ENCODE measurements at places on chromosomes 1 and 21.

DNA sequence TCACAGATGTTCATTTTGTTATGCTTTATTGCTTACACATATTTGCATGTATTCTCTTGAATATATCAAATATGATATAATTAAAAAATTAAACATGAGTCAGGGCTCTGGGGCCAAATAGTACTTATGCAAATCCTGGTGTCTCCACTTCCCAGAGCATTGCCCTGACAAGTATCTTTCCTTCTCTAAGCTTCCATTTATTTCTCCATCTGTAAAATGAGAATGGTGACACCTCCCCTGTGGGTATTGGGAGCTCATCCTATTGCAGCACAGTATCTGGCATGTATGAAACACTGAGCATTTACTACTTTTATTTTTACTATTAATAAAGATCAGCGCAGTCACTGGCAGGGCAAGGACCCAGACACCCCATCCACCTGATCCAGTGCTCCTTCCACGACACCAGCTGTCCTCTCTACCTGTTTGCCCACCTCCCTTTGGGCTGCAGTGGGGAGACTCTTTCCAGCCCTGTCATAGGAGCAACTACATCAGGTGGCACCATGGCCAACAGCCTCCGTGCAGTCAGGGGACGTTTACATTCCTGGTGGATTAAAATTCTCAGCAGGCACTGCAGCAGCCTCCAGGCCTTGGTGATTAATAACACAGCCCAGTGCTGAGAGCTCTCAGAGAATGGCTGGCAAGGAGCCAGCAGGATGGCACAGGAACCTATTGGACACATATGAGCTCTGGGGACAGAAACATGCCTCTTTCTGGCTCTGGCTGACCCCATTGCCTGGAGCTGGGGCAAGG is 113.0 kb downstream of the DMRTB1 start:
- peak; percentile 71 for DNase-seq

DNA sequence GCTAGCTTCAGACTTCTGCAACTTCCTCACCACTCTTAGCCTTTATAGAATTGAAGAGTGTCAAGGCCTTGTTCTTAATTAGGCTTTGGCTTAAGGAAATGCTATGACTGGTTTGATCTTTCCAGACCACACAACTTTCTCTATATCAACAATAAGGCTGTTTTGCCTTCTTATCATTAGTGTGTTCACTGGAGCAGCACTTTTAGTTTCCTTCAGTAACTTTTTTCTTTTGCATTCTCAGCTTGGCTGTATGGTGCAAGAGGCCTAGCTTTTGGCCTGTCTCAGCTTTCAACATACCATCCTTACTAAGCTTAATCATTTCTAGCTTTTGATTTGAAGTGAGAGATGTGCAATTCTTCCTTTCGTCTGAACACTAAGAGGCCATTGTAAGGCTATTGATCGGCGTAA is 8.6 kb downstream of the PRKACB start:
- no peak for DNase-seq

DNA sequence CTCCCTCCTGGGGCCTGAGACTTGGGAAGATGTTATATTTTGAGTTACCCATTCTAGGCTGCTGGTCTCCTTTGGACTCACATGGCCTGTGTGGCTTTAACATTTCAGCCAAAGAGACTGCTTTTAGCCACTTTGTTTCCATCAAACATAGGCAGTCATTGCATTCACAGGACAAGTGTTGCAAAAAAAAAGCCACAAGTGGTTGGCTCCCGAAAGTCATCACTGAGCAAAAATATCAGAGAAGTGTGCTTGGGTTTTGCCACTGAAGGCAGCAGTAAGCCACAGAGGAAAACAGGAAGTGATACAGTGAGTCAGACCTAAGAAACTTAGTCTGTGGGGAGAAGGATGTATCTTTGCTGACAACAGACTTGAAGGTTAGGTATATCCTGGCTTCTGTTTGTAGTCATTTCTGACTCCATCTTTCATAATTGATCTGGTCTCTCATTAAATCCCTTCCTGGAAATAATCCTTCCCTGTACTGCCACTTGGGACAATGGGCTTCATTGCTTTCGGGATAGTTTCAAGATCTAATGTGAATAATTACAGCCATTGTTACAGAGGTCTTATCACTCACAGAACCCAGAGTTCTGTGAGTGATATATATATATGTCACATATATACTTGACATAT is 80.9 kb downstream of the COLGALT2 start:
- DNase-seq, result no peak

DNA sequence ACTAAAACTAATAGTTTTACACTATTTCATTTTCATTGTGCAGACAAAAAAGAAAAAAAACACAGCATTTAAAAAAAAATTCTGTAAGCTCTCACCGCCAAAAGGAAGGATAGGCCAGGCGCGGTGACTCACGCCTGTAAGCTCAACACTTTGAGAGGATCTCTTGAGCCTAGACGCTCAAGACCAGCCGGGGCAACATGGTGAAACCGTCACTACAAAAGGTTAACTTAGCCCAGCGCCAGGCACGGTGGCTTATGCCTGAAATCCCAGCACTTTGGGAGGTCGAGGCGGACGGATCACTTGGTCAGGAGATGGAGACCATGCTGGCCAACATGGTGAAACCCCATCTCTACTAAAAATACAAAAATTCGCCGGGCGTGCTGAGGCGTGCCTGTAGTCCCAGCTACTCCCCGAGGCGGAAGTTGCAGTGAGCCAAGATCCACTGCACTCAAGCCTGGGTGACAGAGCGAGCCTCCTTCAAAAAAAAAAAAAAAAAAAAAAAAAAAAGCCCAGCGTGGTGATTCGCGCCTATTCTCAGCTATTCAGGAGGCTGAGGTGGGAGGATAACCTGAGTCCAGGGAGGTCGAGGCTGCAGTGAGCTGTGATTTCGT is 14.3 kb upstream of the SPEN start:
- peak; percentile 90 for DNase-seq

DNA sequence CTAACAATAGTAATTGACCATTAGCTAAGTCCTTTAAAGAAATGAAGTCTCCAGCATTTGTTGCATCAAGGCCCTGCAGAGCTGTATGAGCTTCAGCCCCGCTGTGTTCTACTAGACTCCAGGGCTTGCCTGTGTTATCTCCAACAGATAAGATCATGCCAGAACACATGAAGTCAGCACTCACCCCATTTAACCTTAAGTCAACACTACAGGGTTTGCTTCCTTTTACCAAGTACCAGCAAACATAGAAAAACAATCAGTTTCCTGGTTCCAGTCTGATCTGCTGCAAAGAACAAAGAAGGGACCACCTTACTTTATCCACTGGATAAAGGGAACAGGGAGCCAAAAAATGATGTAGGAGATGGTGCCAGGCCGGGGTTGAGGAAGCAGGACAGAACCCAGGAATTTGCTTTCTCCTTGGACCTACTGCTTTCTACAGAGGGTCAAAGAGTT is 41.3 kb upstream of the ENAH start:
- no peak for DNase-seq

DNA sequence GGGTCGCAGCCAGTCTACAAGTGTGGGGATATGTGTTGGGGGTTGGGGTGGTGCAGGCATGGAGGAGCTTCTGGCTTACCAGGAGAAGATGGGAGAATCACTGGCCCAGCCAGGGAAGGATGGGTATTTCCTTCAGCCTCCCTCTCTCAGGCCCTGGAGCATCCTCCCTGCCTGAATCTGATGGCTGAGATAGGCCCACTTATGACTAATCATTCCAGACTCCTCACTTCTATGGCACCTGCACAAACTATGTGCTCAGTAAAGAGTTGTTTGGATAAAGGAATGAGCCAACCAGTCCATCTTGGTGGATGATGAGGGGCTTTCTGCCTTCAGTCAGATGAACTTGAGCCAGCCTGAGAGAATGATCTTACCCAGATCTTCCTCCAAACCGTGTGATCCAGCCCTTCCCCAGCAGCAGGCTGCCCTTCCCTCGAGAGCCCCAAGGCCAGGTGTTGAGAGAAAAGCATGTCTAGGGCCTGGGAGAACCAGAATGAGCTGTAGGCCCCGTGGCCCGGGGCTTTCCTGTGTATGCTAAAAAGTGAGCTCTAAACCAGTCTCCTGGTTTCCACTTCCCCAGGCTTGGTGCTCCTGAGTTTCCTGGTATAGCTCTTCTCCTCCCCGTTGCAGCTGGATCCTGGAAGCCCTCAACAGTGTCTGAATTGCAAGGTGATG is 1.3 kb downstream of the GPA33 start:
- no peak for DNase-seq

GRCh38 chr1:145886390-145886789 is 724 bp upstream of the ANKRD35 start:
- DNase-seq, result no peak

GRCh38 chr1:238582816-238583215 is 692.1 kb upstream of the ZP4 start:
- DNase-seq, result no peak

GRCh38 chr1:167955915-167956314 is 19.0 kb upstream of the MPC2 start:
- DNase-seq, result no peak

- DNase-seq, result no peak
Measured at GRCh38 chr1:89973471-89974127, 21.3 kb upstream of the ZNF326 start.

DNA sequence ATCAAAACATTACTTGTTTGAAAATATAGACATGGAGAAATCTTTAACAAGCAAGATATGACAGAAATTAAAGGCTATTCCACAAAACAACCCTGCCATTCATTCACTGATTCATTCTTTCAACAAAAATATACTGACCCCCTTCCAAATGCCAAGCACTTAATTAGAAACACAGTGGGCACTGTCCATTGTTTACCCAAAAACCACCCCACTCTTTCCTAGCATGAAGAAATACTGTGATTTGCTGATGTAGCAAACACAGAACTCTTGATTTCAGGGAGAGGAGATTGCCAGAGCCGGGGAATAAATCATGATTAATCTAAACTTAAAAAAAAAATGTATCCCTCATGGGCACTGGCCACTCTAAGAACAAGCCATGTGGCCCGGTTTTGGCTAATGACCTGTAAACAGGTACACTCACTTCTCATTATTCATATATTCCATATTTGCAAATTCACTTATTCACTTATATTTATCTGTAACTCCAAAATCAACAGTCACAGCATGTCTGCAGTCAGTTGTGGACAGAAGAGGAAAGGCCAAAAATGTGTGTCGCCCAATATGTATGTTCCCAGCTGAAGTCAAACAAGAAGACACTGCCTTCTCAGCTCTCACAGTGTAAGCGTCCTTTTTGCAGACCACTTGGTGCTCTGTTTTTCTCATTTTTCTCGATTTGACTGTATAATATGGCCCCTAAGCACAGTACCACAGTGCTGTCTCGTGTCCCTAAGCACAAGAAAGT is 133.1 kb downstream of the SMYD3 start:
- DNase-seq, result no peak

- no peak for DNase-seq
Measured at GRCh38 chr1:41122851-41123518, 101.5 kb upstream of the SLFNL1 start.

DNA sequence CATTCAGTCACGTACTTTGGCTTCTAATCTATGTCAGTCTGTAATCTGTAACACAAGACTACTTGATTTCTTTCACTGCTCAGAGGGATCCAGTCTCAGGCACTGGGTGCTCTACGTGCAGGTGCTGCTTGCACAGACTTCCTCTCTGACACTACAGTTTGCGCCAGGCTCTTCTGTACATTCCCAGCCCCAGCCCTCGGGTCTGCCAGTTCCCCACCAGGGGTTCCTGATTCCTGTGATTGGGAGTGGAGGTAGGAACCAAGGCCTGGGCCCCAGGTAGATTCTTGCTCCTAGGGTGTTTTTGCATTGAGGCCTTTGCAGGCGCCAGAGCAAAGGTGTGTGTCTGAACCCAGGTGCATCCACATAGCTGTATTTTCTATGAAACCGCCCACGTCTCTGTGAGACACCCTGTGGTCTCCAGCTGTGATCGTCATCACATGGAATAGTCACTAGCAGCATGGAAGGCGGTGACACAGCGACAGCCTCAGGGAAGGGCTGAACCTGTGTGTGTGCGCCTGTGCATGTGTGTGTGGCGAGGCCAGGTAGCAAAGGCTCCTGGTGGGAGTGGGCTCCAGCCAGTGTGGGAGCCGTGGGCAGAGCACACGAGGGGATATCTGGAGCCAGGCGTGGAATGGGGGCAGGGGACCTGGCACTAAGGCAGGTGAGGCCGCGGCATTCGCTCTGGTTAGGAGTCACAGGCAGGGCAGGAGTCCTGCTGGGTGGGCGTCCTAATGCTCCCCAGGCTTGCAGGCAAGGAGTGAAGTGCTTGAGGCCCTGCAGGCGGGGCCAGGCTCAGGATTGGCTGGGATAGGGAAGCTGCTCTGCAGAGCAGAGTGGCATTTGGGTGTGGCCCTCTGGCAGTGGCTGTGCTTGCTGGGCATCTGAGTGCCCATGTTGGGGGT is 5.2 kb downstream of the GJC2 start:
- no peak for DNase-seq

DNA sequence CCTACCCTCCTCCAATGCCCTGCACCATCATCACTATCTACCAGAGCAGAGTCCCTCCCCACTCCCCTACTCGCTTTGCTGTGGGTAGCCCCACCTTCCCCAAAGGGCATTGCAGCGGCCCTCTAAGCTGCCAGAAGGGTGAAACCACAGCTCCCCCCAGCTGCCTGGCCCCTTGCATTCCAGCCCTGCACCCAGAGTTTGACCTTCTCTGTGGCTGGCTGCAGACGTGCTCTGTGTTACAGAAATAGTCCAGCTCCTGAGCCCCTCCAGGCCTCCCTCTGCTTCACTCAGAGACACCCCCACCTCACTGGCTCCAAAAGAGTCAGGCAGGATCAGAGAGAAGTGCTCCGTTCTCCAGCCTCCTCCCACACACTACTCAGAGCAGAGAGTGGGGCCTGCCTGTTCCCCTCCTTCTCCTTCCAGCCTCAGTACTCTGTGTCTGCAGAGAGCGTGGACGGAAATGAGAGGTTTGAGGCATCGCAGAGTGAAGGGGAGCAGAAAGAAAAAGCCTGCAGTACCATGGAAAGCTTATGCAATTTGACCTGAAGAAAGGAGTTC is 63.2 kb downstream of the PLEKHA6 start:
- DNase-seq, result no peak

- no peak for DNase-seq
Measured at GRCh38 chr1:95520390-95520789, 286.4 kb downstream of the RWDD3 start.

DNA sequence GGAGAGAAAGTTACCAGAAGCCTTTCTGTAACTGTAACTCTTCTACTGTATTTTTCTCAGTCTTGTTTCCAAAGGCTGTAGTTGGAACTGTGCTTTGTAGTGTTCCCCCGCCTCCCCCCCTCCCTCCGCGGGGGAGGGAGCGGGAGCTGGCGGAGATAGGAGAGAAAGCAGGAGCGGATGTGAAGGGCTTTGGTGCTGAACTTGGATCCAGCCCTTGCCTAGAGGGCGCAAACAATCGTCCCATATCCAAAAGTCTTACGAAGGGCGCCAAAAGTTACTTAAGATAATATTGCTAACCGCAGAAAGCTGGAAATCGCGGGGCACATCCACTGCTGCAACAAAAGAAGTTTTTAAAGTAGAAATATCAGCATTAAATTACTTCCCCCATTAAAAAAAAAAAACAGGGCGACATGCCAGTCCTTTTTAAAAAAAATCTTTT is 2.4 kb upstream of the NFIA start:
- DNase-seq, result peak; percentile 78

DNA sequence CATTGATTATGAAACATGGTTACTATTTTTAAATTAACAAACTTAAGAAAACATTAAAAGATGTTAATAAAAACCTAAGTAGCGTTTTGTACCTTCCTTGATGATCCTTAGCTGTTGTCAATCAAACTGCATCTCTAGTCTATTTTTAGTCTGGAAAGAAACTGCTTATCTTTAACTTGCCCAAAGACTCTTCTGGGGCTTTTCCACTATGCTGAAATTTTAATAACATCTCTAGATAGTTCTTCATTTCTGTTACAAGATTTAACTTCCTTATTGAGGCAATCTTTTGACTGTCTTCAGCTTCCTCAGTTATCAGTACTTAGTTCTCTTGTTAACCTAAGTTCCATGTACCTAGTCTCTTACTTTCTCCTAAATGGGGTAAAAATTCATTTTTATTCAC is 135.9 kb upstream of the HMCN1 start:
- no peak for DNase-seq
